Vagina (tissue), 2 donors: ENCODE measurements at places on chromosomes 12 and 14.

DNA sequence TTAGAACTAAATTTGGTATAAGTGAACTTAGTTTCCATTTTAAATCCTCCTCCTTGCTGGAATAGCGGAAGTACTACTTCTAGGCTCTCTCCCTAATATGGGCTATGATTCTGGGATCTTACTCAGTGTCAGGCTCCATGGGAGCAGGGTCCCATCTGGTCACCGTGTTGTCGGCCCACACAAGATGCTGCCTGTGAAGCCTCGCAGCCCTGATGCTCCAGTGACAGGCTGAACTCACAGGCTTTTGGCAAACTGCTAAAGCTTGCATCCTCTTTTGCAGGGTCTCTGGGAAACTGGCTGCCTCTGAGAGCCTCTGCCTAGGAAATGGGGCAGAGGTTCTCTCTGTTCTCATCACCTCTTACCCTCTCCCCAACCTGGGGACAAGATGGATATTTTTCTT is 88.4 kb downstream of the RPAP3 start:
- DNase-seq: no peak

- no peak for DNase-seq
These were observed 19.7 kb upstream of the FAM222A start for GRCh38 chr12:109693653-109694600.

DNA sequence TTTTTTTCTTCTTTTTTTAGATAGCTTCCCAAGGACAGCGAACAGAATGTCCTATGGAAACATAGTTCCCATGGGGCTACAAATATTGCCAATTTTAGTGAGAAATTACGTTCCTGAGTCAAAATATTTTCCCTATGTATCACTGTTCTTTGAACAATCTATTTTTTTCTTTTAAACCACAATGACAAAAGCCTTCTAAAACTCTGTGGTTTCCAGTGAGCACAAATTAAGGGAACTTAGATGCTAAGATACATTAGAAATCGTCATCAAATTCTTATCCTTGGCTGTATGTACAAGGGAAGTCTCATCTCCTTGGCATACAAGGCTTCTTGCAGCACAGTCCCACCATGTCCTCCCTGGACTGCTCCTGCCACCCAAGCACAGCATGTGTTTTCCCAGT is 17.9 kb downstream of the CPM start:
- no peak for DNase-seq

- peak; percentile 92 for DNase-seq
These were observed 480 bp downstream of the SCAF11 start for GRCh38 chr12:45989721-45990467.

- DNase-seq: no peak
These were observed 38.7 kb downstream of the SH2B3 start for GRCh38 chr12:111444314-111444924.

- no peak for DNase-seq
These were observed 183.8 kb downstream of the TTC7B start for GRCh38 chr14:90632451-90632850.

DNA sequence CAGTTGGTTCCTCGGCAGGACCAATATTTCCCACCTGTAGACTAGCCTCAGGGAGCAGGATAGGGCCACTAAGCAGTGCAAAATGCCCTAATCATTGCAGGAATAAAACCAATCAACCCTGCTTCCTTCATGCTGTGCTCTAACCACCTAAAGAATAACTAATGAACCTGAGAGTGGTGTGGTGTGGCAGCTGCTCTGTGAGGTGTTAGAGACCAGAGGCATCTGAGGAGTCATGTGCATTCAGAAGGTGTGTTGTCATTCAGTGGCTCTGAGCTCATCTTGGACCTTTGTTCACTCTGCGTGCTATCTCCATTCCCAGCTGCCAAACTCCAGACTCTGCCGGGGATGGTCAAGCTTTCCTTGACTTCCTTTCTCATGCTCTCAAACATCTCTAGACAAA is 136.7 kb upstream of the EGLN3 start:
- no peak for DNase-seq

- DNase-seq: no peak
These were observed 180.2 kb upstream of the SYT1 start for GRCh38 chr12:78684419-78684818.
